AML-193 (cell line): ENCODE measurements at places on chromosomes 12 and 14.

DNA sequence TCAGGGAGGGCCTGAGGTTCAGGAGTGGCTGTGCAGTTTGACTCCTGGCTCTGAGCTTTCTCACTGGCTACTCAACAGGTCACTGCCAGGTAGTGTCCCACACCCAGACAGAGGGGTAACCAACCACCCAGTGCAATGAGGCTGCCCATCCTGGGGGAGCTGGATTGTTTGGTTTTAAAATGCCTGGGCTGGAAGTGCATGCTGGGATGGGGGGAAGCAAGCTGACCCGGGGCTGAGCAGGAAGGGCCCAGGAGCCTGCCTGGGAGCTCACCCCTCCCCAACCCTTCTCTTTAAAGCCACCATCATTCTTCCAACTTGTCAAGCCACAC lies 12.6 kb upstream of the ABHD12B start:
- no peak for DNase-seq

DNA sequence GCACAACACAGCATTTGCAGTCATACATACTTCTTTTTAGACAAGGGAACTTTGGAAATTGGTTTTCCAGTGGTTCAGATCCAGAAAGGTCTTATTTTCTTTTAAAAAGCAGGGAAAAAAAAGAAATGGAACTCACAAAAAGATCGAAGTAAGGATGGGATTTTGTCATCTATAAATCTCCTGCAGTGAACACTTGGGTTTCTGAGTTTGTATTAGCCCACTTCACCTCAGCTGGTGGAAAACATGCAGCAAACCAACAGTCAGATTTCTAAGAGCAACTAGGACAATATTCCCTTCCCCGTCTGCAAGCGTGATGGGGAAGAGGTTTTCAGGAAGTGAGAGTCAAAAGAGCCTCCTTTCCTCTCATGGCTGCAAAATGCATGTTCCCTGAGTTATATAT lies 4.6 kb downstream of the MYF5 start:
- no peak for DNase-seq

DNA sequence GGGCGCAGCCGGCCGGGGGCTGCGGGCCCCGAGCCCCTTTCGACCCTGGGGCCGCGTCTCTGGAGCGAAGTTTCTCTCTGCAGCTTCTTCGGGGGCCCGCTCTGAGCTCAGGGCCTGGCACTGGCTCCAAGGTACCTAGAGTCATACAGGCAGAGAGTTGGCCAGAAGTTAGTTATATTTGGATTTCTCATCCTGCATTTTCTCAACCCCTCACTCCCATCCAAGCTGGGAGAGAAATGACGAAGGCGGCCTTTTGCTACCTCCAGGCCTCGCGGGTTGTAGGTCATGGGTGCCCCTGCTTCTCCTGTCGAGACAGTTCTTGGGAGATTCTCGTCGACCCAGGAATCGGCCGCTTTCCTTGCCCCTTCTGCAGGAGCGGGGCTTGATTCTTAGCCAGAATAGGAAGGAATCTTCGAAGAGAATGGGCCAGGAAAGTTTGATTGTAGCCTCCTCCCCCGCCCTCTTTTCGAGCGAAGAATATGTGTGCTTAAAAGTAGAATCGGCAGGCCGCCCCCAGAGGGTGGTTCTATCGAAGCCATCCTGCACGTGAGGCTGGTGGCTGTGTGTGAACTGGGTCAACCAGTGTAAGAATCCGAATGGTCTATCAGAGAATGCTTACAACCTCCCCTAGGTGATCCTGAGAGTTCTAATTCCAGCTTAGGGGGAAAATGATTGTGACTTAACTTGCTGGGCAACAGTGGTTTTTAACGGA lies 785 bp downstream of the MLEC start:
- no peak for DNase-seq

- DNase-seq, result no peak
Measured at GRCh38 chr14:33504246-33505099, 446.4 kb downstream of the EGLN3 start.

DNA sequence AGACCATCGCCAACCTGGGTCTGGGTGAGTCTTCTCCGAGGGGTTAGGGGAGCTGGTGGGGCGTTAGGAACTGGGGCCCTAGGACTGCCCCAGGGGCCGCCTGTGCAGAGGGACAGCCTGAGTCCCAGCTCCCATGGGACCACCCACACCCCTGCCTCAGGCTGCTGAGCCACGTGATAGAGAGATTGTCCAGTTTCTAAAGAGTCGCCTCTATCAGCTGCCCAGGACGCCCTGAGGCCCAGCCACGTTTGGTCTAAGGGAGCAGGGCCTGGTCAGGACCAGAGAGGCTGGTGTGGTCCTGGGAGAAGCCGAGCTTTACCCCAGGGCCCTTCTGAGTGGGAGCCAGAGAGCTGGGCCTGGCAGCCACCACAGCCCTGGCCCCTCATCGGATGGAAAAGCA lies 107.1 kb downstream of the LGMN start:
- no peak for DNase-seq

- DNase-seq, result no peak
Measured at GRCh38 chr14:22502551-22502950, 86.5 kb downstream of the DAD1 start.

- peak; percentile 95 for DNase-seq
Measured at GRCh38 chr12:25052196-25052913, 103.5 kb upstream of the BCAT1 start.

GRCh38 chr12:1310653-1311052 lies 283.7 kb downstream of the FBXL14 start:
- DNase-seq, result no peak

- DNase-seq, result no peak
Measured at GRCh38 chr14:69775012-69775411, 8.1 kb downstream of the SRSF5 start.

DNA sequence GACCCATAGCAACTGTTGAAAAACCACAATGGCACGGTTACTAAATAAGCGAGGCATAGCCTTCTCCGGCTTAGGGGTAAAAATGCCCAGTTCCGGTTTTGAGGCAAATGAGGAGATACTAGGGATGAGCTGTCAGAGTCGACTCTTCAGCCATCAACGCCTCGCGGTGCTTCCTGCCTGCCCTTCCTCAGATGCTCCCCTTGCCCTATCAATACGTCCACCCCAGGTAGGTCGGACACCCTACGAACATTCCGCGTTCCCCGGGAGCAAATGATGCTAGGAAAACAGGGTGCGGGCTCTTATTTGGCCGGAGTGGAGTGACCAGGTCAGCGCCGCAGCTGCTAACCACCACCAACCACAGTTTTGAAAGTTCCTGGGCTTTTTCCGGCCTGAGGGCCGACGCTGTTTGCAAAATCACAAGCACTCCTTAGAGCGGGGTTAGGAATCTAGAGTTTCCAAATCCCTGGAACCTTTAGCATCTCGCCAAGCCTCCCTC lies 1.2 kb downstream of the SRSF9 start:
- peak; percentile 81 for DNase-seq

DNA sequence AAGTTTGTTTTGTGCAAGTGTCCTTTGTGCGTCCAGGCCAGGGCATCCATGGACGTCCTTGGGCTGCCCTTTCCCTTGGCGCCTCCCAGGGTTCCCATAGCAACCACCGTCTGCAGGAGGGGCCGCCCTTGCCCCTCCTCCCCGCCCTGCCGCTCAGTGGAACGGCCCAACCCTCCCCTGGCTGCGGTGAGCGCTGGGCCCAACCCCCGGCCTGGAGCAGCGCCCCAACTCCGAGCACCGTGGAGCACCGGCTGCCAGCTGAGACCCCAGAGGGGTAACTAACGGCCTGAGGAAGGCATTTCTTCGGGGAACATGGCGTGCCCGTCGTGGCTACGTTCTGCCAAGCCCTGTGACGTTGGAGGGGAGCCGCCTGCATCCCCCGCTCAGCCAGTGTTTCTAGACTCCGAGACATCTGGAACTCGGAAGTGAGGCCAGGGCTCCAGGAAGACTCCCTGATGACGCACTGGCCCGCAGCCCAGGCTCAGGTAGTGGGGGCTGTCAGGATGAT lies 5.3 kb upstream of the ACACB start:
- no peak for DNase-seq

DNA sequence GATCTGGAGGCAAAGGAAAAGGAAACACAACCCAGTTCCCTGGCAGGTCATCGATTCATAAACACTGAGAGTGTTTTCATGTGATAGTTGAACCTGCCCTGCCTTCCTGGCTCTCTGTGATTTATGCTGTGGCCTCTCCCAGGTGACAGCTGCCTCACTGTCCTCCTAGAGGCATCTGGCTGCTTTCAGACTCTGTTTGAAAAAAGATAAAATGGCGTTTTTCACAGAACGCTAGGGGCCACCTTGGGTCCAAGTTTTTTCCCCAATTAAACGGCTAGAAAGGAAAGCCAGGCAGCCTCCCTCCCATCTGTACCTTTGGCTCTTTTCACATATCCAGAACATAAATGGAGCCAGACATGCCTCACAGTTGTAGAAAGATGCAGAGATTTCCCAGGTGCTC lies 252.6 kb upstream of the CCDC196 start:
- DNase-seq, result no peak

DNA sequence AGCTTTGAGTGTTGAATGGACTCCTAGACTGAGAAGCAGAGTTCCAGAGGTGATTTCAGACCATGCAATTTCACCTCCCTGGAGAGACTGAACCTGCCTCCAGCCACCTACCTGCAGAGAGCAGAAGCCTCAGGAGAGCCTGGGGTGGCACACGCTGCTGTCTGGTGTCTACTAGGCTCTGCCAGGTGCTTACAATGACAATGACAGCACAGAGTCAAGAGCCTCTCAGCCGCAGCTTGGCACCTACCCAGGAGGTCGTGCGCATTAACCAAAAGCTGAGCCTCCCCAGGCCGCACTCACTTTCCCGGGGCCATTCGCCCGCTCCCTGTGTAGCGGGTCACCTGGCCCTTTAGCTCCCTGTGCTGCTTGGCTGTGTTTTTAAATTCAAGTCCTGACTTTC lies 63.2 kb downstream of the TESC start:
- DNase-seq, result no peak

GRCh38 chr14:58607131-58607951 lies 30.4 kb upstream of the DACT1 start:
- DNase-seq, result no peak

GRCh38 chr14:34628681-34629135 lies 1.2 kb downstream of the SNX6 start:
- DNase-seq, result no peak

DNA sequence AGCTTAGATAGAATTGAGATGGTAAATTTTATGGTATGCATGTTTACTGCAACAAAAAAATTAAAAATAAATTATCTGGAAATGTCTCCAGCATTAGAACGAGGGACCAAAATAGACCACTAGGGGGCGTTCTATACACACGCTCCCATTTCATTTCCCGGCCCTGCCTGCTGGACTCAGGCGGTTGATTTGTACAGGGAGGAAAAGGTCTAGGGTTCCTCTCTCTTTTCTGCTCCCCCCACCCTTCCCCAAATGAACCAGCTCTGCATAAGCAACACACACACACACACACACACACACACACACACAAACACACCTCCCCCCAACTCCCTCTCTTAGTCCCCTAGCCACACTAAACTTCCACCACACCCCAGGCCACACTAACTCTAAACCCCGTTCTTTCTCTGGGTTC lies 7.8 kb upstream of the DTX1 start:
- peak; percentile 64 for DNase-seq
